ENCODE measurements at places on chromosomes 3 and 15.

DNA sequence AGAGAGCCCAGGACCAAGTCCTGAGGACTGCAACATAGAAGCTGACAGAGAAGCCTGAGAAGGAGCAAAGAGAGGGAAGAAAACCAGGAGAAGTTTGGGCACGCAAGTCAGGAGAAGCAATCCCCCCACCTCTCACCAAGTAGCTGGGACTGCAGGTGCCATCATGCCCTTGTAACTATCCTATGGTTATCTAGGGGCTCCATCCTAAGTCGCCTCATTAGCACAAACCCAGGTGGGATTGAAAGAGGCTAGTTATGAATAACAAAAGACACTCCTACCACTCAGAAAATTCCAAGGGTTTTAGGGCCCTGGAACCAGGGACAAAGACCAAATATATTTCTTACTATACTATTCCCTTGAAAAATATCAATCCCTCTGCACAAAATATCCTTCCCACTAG, 53.5 kb downstream of the CCR4 start:
- DNase-seq: no peak

GRCh38 chr3:25557694-25558093, 107.0 kb downstream of the TOP2B start:
- DNase-seq: no peak

GRCh38 chr15:84601555-84601838, 688 bp downstream of the ZSCAN2 start:
- no peak for DNase-seq

- no peak for DNase-seq
Measured at GRCh38 chr15:35485411-35485810, 60.6 kb downstream of the DPH6 start.

- no peak for DNase-seq
Measured at GRCh38 chr3:10627884-10628572, 122.6 kb upstream of the ATP2B2 start.

DNA sequence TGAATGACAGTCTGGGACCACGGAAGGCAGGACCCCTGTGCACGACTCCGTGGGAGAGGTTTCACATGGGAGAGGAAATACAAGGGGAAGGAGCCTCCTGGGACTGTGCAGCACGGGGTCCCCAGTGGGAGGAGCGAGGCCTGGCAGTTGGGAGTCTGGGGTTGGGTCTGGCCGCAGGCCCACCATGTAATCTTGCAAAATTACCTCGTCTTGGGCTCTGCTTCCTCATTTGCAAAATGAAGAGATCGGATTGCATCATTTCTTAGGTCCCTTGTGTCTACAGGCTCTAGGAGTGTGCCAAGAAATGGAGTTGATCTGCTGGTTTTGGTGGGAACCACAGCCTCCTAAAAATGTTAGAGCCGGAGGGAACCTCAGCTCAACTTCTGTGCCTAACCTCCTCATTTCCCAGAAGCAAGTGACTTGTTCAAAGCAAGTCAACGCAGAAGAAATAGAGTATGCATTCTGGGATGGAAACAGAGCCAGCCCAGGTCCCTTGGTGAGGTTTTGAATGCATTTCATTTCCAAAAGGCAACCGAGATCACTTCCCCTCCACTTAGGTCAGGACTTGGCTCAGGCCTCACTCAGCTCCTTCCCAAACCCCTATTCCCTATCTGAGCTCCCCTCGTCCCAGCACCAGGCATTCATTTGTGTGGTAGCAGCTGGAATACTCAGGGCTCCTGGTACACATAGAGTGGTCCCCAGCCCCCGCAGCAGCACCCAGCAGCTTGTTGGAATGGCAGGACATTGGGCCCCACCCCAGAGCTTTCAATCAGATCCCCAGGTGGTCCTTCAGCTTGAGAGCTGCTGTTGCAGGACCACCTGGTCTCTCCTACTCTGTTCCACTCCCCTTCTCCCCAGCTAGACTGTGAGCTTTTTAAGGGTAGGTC, 267.7 kb downstream of the XXYLT1 start:
- no peak for DNase-seq

DNA sequence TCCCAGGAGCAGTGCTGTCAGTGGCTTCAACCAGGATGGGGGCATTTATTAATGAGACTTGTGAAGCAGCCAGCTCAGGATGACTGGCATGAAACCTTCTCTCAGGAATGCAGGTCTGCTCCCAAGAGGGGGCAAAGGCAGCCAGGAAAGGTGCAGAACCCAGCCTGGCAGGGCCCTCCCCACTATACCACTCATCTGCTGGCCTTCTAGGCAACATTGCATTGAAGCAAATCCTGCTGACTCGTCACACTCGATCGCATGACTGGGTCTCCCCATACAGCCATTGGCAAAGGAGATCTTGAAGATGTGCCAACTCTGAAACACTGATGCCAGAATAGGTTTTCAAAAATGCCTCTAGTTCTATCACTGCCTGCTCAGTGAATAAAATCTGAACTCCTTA, 65.7 kb upstream of the CMTM7 start:
- no peak for DNase-seq

- no peak for DNase-seq
Measured at GRCh38 chr3:172615296-172615695, 92.1 kb upstream of the TNFSF10 start.

- no peak for DNase-seq
Measured at GRCh38 chr15:89475661-89476060, 20.7 kb downstream of the RHCG start.

DNA sequence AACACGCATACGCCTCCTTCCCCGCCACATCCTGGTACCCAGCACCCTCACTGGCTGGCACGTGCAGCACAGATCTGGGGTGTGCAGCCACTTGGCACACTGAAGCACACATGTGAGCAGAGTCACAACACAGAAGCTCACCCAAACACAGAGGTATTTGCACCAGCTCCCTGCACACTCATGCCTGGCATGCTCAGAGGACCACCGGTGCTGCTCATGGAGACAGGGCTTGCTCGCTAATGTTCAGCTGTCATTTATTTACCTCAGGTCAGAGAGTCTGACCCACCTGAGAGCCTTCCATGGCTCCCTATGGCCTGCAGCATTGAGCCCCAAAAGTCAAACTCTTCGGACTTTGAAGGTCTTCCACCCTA, 70.4 kb downstream of the ADAMTS7 start:
- DNase-seq: no peak

- no peak for DNase-seq
Measured at GRCh38 chr15:68278595-68279405, 1.3 kb downstream of the FEM1B start.

DNA sequence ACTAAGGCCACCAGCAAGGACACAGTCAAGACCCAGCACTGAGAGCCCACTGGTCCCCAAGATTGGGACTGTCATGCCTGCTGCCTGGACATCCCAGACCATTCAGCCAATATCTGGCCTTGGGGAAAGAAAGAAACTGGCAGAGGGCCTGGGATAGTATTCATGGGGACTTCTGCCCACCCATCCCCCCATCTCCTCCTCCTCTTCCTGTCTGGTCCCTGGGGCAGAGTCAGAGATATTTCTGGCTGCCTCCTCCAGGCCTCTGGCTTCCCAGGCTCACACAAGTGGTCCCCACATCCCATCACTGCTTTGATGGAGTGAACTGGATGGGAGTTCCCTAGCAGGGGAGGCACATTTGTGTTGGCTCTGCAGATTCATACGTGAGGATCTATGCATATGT, 4.2 kb upstream of the RASL12 start:
- no peak for DNase-seq

DNA sequence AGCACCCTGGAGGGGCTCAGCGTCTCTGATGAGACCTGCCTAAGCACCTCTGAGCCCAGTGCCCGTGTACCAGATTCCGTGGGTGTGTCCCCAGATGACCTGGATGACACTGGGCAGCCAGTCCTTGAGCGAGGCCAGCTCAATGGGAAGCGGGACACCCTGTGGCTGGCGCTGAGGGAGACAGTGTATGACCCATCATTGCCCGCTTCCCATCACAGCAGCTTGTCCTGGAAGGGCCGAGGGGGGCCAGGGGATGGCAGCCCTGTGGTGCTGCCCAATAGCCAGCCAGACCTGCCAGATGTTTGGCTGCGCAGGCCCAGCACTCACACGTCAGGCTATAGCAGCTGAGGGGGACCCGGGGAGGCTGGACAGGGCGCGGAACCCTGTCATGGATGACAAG, 12.0 kb downstream of the DISP2 start:
- DNase-seq: no peak

DNA sequence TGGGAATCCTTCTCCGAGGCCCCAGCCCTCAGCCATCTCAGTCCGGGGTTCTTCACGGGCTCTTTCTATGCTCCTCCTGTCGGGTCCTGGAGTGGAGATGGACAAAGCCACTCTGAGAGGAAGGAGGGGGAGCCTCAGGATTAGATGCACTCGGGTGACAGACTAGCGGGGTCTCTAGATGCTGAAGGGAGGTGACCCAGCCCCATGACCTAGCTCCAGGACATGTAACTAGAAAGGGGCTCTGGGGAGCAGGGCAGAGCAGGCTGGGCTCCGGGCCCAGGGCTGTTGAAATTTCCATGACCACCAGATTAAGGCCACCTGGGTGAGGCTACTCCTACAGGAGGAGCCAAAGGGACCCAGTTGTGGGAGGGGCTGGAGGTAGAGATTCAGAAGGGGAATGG, 14.8 kb upstream of the SKIC8 start:
- DNase-seq: no peak

GRCh38 chr3:25621087-25621486, 43.6 kb downstream of the TOP2B start:
- no peak for DNase-seq

- no peak for DNase-seq
Measured at GRCh38 chr3:82764521-82764920, 1003.1 kb upstream of the GBE1 start.

- no peak for DNase-seq
Measured at GRCh38 chr3:149753717-149754116, 1.4 kb upstream of the COMMD2 start.

- DNase-seq: no peak
Measured at GRCh38 chr15:92636401-92636907, 19.1 kb downstream of the FAM174B start.

- no peak for DNase-seq
Measured at GRCh38 chr3:133578548-133579191, 5.2 kb downstream of the CDV3 start.

GRCh38 chr3:161117646-161118045, 12.5 kb upstream of the B3GALNT1 start:
- no peak for DNase-seq

- no peak for DNase-seq
Measured at GRCh38 chr3:149449182-149449581, 25.3 kb upstream of the TM4SF4 start.

DNA sequence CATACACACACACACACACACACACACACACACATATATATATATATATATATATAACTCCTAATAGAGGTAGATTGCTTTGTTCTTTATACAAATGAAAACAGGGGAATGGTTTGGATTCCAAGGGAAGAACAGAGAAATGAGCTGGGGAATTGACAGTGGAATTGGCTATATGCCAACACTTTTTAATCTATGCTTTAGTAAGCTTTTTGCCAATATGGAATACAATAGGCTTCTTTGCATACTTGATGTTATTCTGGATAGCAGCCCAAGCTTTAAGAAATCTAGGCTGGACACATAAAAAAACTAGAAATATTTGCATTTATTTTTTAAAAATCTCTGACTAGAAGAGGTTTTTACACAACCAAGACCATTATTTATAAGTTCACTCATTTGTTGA, 334.2 kb upstream of the MDFIC2 start:
- DNase-seq: no peak

GRCh38 chr15:56192659-56193442, 50.8 kb downstream of the RFX7 start:
- DNase-seq: no peak

GRCh38 chr3:171266740-171267073, 193.5 kb downstream of the TNIK start:
- DNase-seq: no peak

GRCh38 chr3:187252311-187252710, 39.2 kb downstream of the MASP1 start:
- DNase-seq: no peak

DNA sequence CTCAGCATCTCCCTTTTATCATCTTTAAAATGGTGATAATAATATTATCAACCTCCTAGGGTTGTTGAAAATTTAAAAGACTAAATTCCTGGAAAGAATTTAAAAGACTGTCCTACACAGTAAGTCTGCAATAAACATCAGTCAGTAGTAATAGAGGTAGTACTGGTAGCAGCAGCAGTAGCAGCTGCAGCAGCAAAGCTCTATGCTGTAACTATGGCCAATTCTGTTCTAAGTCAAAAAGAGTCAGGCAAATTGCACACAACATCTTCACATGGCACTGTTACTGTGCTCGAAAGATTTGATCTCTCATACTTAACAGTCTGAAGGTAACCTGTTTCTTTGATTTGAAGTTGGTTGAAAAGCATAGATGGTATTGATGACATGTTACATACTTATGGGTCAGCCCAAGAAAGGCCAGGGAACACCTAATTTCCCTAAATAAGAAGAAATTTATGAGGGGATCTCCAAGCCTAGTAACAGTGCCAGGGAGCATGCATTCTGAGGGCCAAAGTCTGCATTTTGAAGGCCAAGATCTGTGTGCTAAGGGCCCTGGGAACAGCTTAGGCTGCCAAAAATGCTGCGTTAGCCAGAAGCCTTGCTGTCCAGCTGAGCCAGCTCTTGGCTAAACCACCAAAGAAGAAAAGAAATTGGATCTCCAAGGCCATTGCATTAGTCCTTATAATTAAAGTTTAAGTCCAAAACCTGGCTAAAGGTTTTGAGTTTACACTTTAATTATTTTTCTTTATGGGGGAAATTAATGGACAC, 68.2 kb downstream of the SIDT1 start:
- DNase-seq: no peak

DNA sequence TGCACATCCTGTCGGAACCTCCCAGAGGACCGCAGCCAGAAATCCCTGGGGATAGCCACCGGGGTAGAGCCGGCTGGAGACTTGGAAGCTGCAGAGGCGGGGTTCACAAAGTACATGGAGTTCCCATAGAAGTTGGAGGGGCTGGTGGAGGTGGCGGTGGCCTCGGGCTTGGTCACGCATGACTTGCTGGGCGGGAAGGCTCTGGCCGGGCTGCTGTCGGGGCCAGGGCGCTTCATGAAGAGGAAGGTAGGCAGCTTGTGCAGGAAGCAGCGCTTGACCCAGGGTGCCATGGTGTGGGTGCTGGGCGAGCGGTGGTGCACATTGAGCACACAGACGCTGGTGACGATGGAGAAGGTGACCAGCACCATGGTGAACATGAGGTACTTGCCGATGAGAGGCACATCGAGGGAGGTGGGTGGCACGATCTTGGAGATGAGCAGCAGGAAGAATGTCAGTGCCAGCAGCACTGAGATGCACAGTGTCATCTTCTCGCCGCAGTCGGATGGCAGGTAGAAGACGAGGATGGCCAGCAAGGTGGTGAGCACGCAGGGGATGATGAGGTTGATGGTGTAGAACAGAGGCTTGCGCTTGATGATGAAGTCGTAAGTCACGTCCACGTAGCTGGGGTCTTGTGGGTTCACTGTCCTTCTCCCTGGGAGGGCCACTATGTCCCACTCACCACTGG, 8.4 kb upstream of the CHRNA3 start:
- no peak for DNase-seq

GRCh38 chr3:10444511-10444910, 60.9 kb downstream of the ATP2B2 start:
- no peak for DNase-seq

DNA sequence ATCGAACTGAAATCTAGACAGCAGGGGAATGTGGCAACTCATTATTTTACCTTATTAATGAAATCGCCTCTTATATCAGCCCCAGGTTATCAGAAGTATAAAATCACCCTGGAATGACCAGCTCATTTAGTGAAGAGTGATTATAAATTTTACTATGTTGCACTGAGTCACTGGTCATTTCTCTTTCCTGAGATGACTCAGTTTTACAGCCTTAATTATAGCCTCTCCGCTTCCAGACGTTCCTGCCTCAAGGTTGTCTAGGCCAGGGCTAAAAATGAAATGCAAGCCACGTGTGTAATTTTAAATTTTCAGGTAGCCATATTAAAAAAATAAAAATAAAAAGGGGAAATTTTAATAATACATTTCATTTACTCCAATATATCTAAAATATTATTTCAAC, 33.3 kb downstream of the DET1 start:
- DNase-seq: no peak
